ENCODE measurements at places on chromosomes 5 and 9.

GRCh38 chr9:123268465-123269259 lies at the start of gene STRBP:
TSS of gene STRBP (minus strand) at chr9:123268586. CDS start at chr9:123184134, 84,452 bp downstream.
- peak; percentile 81 for DNase-seq

- no peak for DNase-seq
These were observed 14.5 kb downstream of the PLPP1 start for GRCh38 chr5:55520117-55520839.

GRCh38 chr5:5291357-5291756 lies 131.1 kb upstream of the ICE1 start:
- DNase-seq: no peak

- no peak for DNase-seq
These were observed 12.3 kb downstream of the PCBD2 start for GRCh38 chr5:134917070-134917815.

GRCh38 chr5:118430076-118430475 lies 558.3 kb downstream of the DTWD2 start:
- DNase-seq: no peak

DNA sequence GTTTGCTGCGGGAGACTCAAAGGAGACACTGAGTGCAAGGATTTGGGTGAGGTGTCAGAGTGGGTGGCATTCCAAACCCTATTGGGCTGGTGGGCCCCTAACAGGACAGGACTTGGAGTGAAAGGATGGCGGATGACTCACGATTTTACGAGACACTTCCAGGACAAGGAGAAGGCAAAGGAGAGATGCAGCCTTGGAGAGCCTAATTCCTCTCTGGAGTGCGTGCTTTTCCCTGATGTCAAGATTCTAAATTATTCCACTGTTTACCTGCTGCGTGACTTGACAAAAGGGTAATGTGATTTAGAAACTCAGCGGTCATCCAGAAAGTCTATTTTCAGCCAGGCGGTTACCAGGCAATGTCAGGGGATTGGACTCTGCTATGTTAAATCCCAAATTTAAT lies 41.6 kb upstream of the CD180 start:
- peak; percentile 35 for DNase-seq

DNA sequence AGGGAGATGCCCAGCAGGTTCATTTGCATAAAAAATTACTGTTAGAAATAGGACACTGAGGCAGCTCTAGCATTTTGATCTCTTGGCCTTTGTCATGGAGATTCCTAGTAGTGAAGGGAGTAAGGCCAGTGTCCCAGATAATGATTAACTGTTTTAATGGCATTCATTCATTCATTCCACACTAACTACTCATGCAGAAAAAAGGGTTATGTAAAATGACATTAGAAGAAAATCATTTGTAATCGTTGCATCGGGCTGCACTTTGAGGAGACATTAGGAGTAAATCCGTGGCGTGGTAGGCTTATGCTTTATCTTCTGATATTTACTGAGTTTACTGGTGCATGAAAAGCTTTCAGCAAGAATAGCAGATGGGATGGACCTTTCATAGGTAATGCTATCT lies 82.6 kb upstream of the GRHPR start:
- DNase-seq: no peak

- peak; percentile 50 for DNase-seq
These were observed 36.6 kb downstream of the CTNNA1 start for GRCh38 chr5:138789771-138790242.

DNA sequence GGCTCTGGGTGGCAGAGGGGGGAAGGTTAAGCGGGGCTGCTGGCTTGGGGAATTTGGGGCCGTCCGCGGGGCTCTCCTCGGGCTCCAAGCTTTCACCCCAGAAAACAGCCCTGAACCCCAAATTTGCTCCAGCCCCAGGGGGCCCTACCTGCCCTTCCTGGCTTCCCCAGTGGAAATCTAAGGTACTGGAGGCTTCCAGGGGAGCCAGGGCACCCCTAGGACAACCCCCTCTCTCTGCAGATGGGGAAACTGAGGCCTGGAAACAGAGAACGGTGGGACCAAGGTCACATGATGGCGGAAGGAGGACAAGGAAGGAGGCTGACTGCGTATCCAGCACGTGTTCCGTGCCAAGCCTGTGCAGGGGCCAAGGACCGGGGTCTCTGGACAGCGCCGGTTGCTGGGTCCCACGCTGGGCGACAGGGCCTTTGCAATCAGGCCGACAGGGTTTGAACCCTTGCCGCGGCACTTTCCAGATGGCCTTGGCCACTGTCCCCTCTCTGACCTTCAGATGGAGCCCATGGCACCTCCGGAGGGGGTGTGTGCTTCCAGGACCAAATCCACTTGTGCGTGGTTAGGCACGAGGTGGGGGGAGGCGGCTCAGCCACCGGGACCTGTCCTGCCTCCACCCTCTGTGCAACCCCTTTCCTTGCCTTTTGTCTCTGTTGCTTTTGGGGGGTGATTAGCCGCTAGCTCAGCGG lies 183.1 kb downstream of the C9orf50 start:
- no peak for DNase-seq

DNA sequence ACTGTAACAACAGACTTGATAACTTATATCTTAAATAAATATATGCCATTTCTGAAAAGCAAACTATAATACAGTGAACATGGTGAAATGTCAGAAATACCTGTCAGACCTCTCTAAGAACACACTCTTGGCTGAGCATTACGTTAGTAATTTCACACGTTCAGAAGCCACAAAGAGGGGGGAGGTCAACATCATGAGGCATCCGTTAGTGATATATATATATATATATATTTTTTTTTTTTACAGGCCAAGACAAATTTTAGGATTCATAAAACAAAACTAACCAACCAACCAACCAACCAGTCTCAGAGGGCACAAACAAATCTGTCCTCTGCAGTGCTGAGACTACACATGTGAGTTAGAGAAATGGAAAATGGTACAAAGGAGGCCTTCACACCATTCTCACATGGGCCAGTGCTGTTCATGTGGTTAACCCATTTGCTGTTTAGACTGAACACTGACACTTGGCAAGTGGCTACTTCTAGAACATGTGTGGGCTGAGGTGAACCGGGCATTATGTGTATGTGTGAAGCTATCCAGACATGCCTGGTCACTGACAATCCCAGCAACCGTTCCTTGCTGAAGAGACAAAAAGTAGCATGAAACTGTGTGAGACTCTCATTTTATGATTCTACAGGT lies 54.5 kb downstream of the ELL2 start:
- DNase-seq: no peak

- DNase-seq: peak; percentile 92
These were observed 1.7 kb upstream of the EFNA5 start for GRCh38 chr5:107672211-107673038.

- DNase-seq: no peak
These were observed 68.3 kb upstream of the ZSWIM6 start for GRCh38 chr5:61263561-61264272.

DNA sequence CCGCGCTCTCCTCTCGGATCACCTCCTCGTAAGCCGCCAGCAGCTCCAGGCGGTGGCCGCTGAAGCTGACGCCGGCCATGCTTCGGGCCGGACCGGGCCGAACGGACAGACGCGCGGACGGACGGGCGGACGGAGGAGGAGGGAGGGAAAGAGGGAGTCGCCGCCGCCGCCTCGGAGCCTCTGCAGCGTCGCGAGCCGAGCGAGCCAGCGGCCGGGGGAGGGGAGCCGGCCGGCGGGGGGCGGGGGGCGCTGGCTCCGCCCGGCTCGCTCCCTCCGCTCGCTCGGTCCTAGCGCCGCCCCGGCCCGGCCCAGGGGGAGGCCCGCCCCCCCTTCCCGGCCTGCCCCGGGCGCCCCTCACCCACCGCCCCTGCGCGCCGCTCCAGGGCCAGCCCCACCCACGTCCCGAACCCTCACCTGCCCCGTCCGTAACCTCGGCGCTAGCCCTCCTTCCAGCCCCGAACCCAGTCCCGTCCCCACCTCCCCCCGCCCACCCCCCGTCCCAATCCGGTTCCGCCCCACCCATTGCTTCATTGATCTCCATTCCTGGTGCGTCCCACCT lies at the start of gene DBN1:
TSS of gene DBN1 (minus strand) at position 192 of the 559 bp plus-strand sequence. CDS start at position 79, 113 bp downstream.
- DNase-seq: peak; percentile 79

DNA sequence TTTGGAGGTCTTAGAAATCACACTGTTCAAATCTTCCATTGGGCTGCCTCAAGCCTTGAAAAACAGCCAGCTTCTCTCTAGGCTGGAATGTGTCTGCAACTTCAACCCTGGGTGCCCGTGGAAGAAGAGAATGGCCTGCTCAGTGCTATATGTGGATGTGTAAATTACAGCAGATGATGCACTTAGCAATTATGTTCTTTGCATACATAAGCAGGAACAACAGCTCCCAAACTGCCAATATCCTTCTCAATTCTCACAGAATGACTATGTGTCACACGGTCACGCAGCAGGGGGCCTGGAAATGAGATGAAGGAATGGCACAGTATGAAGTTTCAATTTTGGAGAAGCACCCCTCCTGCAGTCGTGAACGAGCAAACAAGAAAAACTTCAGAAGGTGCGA lies 175.2 kb upstream of the SMARCA2 start:
- peak; percentile 3 for DNase-seq

DNA sequence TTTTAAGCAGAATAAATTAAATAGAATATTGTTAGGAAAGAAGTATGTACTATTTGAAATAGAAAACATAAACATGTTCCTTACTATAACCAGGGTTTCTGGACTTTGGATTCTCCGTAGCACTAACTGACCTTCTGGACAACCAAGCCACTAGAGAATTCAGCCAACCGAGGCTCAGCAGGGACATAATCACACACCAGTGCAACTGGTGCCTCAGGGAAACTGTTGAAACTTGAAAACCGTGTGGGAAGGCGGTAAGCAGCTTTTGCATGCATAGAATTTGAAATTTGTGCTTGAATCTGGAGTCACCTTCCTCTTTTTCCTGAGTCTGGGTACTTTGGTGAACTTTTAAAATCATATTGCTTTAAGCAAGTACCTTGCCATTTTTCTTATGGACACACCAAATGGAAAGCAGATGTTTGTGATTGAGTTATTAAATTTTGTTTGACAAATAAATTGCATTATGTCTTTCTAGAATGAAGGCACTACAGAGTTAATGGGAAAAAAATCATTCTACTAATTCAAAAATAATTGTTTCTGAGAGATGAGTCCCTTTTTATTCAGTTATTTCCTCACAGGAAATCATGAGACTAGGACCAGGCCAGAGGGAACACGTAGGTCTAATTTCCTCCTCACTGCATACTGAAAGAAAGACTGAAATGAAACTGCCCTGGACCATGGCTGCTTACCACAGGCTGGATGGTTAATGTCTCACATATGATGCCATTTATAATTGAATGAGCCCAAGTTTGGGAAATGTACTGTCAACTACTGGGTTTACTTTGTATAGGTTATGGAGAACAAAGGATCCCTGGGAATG lies 20.6 kb upstream of the SCAMP1 start:
- no peak for DNase-seq

DNA sequence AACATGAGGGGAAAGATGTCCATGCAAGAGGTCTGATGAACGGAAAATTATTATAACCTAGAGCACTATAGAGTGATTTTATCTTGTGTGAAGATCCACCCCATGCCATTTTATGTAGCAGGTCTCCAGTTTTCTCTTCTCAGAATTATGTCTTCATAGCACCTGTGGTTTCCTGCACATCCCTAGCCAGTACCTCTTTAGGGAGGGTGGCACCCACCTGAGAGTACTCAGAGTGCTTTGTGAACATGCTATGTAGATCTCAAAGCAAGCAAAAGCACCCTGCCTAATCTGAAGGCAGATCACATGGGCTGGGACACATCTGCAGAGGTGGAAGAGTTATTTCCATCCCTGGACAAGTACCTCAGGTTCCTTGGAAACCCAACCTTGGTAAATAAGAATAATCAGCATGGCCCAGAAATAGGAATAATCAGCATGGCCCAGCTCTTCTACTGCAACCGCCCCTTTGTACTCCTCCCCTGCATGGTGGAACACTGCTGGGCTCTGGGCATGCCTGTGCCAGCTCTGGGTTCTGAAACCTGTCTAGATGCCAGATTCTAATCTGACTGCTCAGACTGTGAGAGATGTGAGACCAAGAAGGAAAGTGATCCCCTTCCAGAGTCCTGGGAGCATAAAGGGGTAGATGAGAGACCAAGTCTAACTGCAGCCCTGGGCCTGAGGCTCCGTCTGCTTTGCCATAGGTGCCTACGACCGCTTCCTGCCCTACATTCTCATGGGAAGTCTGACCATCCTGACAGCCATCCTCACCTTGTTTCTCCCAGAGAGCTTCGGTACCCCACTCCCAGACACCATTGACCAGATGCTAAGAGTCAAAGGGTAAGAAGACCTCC lies 23.7 kb downstream of the SLC22A5 start:
- no peak for DNase-seq

DNA sequence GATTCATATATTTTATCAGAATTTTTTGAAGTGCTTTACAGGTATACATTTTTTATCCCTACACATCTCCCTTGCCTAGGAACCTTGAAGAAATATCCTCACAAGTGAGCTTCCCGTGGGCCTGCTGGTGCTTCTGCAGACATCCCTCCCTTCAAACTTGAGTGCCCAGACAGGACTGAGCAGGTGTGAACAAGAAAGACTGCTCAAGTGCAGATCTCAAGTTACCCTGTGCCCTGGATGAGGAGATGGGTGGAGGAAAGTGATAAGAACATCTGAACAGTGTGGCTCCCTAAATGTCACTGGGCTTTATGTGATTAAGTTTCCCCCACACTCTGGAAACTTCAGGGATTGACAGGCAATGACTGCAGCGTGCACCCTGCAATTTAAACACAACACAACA lies 209.8 kb downstream of the TLE1 start:
- DNase-seq: no peak

GRCh38 chr5:61162010-61162831 lies at the start of gene SMIM15:
TSS of gene SMIM15 (minus strand) at chr5:61162468. CDS start at chr5:61160171, 2,297 bp downstream.
- peak; percentile 91 for DNase-seq

DNA sequence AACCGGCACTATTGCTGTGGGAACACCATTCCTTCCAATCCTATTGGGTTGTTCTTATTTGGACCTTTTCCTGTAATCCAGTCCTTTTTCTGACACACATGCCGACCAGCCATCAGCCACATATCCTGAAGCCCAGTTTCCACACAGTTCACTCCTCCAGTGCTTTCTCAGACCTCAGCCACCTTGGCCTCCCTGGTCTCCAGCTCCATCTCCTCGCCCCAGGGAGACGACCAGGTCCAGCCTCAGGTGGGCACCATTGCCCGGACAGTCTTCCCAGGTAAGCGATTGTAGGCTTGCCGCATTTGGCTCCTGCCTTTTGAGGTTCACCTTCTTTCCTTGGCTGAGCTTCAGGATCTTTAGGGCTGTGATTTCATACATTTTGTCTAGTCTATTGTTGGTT lies 15.2 kb upstream of the TERT start:
- no peak for DNase-seq

GRCh38 chr5:141681695-141682641 lies at the start of gene ARAP3:
TSS of gene ARAP3 (minus strand) at chr5:141682230. CDS start at chr5:141680486, 1,744 bp downstream.
- peak; percentile 83 for DNase-seq

DNA sequence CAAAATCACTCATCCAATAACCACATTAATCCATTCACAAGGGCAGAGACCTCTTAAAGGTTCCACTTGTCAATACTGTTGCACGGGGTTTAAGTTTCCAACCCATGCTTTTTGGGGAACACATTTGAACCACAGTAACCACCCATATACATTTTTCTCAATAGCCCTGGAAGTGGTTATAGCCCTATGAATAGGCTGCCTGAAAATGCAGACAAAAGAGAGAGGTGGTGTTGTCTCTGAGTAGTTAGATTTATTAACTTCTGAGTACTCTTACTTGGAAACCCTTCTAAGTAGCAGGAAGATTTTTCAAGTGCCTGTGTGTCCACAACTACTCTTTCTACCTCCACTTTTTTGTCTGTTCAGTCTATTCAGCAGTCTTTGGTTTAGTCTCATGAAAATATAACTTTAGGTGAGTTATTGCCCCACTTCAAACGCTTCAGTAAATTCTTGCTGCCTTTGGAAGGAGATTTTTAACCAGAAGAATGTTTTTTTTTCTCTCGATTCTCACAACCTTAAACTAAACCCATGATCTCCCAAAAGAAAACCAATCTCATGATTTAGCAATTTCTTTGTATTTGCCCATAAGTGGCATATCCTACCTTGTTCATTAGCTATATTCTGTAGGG lies 42.6 kb downstream of the ARHGEF28 start:
- no peak for DNase-seq

Data from fibroblast of skin of scalp (primary cell).